ENCODE measurements at places on chromosomes 5 and 9.

DNA sequence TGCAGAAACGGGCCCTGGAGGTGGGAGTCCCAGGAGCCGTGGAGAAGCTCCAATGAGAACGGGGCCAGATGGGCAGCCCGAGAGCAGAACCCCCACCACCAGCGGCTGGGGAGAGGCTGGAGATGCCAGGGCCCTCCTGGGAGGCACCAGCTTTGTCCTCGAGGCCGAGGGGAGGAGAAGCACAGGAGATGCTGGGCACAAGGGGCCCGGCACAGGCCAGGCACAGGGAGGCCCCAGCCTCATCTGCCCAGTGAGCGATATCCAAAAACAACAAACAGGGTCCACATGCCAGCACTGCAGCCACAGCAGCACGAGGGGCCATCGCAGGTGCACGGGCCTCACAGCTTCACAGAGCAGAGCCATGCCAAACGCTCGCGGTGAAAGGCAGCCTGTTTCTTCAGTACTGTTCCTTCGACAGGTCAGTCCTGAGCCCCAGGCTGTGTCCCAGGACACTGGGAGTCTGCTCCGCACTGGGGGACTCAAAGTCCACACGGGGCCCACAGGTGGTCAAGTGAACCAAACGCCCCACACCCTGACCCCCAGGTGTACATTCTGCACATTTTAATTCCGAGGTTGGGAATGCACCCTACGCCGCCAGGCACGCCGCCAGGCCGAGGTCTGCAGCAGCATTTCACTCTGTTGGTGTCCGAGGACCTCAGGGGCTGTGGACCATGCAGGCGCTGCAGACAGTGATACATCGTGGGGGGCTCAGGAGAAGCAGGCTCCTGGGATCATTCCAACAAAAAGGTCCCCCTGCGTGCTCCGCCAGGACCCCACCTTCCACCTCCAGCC lies 9.5 kb downstream of the LPCAT1 start:
- DNase-seq, result no peak

GRCh38 chr5:135423846-135424168 lies 23.3 kb downstream of the DCANP1 start:
- no peak for DNase-seq

DNA sequence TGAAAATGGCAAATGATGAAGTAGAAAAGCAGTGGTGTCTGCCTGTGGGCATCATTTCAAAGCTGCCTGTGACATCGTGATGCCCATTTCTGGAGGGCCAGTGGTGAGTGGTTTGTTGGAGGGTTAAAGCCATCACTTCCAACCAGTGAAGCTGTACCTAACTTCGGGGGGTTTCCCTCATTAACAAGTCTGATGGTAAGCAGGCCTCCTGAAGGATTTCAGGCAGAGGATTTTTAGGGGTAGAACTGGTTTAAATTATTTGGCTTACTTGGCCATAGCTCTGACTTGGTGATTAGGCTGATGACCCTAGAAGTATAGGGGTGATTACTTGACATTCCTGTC lies 10.7 kb downstream of the TNFAIP8 start:
- no peak for DNase-seq

- DNase-seq, result no peak
Measured at GRCh38 chr9:110317911-110318310, 19.8 kb downstream of the TXNDC8 start.

DNA sequence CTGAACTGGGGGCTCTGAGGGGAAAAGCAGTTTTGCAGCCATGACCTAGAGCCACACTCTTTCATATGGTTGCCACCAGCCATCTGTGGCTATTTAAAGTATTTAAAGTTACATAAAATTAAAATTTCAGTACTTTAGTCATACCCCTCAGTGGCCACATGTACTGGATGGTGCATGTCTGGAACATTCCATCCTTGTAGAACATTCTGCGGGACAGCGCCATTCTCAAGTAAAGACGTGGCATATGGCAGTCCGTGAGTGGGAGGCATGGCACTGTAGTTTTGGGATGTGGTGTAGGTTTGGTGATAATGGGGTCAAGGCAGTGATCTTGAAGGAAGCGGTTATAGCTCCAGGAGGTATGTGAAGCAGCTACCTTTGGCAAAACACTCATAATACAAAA lies 61.4 kb upstream of the NFIL3 start:
- no peak for DNase-seq

DNA sequence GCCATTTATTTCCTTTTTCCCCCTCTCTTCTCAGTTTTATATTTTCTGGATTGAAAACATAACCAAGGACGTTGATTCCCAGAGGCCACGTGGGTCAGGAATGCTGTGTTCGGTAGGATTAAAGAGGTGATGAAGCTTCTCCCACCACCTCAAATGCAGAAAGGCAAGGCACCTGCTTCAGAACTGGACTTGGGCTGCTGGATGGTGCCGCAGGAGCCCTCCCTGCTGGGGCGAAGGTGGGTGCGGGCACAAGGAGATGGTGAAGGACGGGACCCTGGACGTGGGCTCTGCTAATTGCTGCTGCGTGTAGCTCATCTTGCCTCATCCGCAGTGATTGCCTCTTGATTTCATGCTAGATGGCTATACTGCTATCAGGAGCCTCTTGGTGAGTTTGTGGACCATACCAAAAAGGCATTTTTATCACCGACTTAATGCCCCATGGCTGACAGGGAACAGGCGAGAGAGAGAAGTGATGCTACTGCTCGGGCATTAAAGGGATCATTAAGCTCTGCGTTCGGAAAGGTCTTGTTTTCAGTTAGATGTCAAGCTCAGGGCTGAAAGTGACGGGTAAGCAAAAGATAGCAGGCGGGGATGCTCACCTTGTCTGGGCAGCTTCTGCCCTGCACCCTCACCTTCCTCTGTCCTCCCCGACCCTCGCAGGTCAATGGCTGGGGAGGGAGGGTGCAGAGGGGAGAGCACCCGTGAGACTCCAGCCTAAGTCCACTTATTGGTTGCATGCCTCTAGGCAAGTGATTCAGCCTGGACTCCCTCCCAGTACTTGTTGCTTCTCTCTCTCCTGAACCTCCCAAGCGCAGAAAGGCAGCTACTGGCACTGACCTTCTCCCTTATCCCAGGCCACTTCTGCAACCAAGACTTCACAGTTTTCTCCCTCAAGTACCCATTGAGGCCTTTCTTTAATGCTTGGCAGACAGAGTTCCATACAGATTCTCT lies 71.6 kb upstream of the FSTL4 start:
- DNase-seq, result no peak

DNA sequence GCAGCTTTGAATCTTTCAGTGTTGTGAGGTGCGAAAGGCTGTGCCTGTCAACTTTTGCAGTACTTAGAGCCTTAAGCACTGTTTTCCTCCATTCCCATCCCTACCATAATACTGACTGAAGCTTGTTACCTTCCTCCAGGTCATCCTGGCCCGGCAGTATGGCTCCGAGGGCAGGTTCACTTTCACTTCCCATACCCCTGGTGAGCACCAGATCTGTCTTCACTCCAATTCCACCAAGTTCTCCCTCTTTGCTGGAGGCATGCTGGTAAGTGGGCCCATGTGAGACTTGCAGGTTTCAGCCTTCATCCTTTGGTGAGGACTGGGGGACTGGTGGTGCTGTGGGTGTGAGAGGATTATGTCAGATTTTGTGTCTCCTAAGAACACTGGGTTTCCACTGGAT lies 1.5 kb downstream of the TMED9 start:
- DNase-seq, result no peak

DNA sequence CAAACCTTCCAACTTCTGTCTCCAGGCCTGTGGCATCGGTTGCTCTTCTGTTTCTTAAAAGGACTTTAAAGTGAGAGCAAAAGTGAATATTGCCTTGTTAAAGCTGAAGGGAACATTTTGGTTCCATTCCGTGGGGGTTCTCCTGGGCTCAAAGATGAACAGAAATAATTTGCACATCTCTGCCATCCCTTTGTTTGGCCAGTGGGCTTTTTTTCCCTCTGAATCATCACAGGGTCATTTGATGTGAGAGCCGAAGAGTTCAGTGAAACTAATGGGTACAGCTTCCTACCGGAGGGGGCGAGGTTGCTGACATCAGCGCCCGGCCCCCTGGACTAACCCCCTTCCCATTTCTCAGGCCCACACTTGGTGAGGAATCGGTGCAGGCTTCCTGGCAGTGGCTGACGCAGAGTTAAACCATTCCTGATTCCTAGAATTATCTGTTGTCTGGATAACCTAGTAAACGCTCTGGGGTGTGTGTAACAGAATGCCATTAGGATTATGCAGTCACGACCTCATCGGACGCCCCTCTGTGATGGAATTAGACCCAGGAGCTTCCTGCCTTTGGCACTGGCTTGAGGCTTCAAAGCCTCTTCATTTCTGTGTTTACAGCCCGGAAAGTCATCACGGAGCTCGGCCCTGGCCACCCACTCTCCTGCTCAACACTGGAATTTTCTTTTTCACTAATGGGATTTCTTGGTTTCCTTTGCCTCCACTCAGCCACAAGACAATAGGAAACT lies 61.6 kb upstream of the RPL26L1 start:
- DNase-seq, result no peak

GRCh38 chr5:150155258-150156026 lies at the start of gene PDGFRB:
PDGFRB (minus strand) TSS chr5:150155845; CDS start chr5:150137047, 18,798 bp downstream.
- DNase-seq, result peak; percentile 8

GRCh38 chr9:86330186-86330585 lies 24.0 kb downstream of the TUT7 start:
- no peak for DNase-seq

DNA sequence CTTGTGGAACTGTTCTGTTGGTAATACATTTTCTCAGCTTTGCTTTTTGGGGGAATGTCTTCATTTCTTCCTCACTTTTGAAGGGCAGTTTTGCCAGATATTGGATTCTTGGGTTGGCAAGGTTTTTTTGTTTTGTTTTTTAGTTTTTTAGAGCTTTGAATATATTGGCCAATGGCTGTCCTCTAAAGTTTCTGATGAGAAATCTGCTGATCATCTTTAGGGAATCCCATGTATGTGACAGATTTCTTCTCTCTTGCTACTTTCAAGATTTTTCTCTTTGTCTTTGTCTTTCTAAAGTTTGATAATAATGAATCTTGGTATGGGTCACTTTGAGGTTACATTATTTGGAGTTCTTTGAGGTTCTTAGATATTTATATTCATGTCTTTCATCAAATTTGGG lies 227.4 kb downstream of the FBXL7 start:
- DNase-seq, result no peak

- no peak for DNase-seq
Measured at GRCh38 chr5:91998774-91999173, 615.7 kb upstream of the ARRDC3 start.

DNA sequence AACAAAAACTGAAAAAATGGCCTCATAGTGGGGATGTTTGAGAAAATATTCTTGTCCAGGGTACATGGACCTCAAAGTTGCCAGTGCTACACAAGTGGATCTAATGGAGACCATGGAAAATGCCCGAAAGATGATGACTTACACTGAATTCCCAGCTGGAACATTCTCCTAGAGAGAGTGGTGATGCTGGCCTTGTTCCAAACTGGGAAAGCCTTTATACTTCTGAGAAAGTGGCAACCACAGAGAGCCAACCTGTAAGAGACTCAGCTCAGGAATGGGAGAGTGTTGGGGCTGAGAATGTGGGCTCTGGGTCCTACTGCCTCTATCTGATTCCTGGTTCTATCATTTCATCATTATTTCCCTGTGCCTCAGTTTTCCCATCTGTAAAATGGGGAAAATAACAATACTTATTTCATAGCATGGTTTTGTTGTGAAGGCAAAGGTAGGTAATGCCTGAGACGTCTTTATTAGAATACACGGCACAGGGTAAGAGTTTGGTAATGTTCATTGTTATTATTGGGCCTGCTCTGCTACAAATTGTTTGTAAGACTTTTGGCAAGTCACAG lies 229.0 kb upstream of the PANK3 start:
- DNase-seq, result no peak

- DNase-seq, result no peak
Measured at GRCh38 chr9:19288081-19288480, 57.6 kb downstream of the DENND4C start.

DNA sequence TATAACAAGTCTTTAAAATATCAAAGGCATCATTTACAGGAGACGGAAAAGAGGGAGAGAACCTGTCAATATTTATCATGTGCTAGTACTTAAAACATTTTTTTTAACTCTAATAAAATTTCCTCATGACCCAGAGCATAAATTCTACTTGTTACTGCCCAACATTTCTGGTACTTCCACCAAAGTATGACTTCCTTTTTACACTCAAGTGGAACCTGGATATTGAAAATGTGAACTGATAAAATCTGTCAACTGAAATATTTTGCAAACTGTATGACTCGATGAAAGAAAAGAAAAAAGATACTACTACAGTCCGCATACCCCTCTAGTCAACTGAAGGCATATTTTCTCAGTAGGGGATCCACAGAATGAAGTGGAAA lies 37.1 kb downstream of the FAM13B start:
- no peak for DNase-seq

DNA sequence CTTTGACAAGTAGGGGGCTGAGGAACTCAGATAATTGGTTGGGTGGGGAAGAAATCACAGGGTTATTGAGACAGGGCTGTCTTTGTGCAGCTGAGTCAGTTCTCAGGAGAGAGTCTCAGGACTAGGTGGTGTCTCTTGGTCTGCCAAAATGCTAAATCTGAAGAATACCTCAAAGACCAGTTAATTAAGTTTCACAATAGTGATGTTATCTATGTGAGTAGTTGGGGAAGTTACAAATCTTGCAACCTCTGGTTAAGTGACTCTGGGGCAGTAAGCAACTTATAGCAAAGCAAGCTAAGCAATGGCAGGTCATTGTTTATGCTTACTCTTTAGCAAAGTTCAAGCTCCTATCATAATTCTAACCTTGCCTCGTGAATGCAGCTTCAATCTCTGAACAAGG lies 53.6 kb downstream of the GIN1 start:
- DNase-seq, result no peak

DNA sequence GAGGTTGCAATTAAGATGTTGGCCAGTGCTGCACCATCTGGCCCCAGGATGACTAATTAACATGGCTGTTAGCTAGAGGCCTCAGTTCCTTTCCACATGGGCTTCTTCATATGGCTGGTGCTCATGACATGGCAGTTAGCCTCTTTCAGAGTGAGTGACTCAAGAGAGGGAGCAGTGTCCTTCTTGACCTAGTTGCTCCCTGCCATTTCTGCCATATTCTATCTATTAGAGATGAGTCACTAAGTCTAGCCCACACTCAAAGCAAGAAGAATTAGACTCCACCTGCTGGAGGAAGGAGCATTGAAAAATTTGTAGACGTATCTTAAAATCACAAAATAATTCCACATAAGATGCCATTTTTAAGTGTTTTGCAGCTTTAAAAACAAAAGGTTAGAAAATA lies 651.2 kb upstream of the CCNG1 start:
- DNase-seq, result no peak

DNA sequence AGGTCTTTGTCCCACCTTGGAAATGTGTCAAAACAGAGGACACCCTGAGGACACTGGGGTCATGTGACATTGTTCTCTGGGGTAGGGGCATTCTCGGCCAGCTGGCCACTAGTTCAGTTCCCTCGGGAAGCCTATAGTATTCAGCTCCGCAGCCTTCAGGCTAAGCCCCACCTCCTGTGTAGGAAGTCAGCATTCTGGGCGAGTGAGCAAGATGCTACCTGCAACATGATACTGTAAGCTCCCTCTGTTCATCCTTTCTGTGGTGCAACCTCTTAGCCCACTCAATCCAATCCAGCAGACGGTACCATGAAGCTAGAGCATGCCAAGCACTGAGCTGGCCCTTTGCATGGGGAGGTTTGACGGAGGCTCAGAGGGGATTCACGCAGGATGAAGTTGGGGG lies 5.3 kb downstream of the NTNG2 start:
- DNase-seq, result no peak

GRCh38 chr9:93582115-93582514 lies 5.7 kb downstream of the PHF2 start:
- DNase-seq, result no peak
